ENCODE measurements at places on chromosomes 3 and 15. TPM values are rescaled to one million over a fixed set of nuclear protein-coding genes. Genes with fewer than 3 reads are reported as not detected.

GRCh38 chr3:122409446-122409845 lies 6.4 kb downstream of the WDR5B start:
- DNase-seq: no peak

SLTM gene
- 106 TPM for total RNA-seq

SLC51A gene
- 8.4 TPM for total RNA-seq

DNA sequence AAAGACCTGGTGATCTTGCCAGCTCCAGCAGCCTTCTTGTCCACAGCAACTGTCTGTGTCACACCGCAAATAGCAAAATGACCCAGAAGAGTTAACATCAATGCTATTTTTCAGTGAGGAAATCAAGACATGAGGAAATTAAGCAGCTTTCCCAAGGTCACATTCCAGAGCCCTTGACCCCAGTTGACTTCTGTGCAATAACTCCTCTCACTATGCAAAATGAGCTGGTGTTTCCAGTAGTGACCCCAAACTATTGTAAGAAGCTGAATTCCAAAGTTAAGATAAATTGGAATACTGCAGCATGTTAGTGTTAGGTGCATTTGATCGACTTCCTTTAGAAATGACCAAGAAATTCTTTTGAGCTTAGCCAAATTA lies 172.8 kb upstream of the SNTN start:
- DNase-seq: no peak

- DNase-seq: no peak
Measured at GRCh38 chr3:134709561-134710312, 58.9 kb upstream of the KY start.
